ENCODE measurements at places on chromosomes 16 and 17.

DNA sequence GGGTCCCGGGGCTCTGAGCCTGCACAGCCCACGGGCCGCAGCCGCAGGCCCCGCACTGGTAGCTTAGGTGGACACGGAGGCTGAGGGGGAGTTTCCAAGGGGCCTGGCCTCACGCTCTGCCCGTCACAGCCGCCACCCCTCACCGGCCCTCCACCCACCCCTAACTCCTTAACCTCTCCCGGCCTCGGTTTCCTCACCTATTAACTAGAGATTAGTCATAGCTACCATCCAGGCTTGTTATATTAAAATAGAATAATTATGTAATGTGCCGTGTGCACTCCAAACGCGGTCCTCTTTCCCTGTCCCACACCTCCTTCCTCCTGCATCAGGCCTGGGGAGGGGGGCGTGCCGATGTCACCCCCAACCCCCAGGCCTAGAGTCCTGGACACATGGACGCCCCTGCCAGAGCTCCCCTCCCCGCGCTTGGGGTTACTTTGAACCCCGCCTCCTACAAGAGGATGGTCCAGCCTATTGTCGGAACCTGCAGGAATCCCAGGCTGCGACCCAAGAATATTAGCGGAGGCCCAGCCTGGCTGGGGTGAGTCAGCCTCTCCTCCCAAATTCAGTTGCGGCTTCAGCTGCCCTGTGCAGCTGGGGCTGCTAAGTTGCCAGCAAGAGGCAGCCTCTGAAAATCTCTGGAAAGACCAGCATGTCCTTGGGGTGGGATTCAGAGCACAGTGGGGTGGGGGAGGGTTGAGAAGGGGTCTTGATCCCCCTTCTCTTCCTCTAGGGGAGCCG is 17.3 kb downstream of the SOCS3 start:
- peak; percentile 89 for DNase-seq

DNA sequence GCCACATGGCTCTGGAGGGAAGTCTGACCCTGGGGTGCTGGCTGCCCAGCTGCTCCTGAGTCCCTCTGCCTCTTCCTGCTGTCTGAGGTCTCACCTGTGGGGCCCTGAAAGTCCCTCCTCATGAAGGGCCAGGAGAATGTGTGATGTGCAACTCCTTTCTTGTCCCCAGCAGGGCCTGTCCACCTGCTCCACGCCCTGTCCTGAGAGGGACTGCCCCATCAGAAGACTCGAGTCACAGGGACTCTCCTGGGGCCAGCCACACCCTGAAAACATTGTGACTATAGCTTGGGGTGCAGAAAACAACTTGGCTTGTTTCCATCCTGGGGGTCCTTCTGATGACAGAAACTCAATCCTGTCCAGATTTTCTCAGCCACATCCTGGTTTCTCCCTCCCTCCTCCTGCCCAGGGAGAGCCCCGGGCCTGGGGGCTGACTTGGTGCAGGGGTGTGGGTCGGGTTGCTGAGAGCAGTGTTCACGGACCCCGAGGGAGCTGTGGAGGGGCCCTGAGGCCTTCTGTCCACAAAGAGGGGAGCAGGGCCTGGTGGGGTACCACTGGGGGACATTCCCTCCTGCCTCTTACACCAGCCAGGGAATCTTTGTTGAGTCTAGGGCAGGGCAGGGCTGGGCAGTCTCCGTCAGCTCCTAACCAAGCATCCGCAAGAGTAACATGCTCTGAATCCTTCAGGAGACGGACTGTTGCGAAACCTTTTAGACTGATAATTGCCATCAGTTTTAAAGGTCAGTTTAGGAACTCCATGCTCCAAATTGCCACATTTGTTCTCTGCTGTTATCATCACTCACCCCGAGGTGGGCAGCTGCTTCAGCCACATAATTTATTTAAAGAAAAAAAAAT is 45.9 kb downstream of the NT5M start:
- no peak for DNase-seq

GRCh38 chr17:41917679-41918313 is 955 bp downstream of the ACLY start:
- peak; percentile 81 for DNase-seq

DNA sequence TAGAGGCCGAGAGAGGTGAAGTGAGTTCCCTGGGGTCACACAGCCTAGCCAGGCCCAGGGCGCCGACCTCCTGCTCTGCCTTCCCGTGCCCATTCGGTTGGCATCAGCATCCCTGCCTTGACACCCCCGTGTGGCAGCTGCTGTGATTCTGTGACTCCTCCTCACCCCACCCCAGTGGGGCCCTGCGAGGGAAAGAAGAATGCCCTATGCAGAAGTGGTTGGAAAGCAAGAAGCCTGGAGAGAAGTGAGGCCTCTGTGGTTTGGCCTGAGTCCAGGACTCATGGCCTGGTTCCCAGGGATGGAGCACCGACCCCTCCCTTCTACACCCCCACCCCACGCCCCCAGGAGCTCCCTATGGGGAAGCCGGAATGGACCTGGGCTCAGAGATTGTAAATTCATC is 296.2 kb downstream of the SEC14L1 start:
- DNase-seq, result peak; percentile 96
